ENCODE measurements at places on chromosomes 2 and 18.

- DNase-seq = no peak
Observed at GRCh38 chr2:62334009-62334408, 138.1 kb downstream of the B3GNT2 start.

GRCh38 chr2:238784671-238785527, 63.0 kb upstream of the TWIST2 start:
- peak; percentile 7 for DNase-seq

- DNase-seq = no peak
Observed at GRCh38 chr2:68643874-68644485, 601 bp downstream of the PROKR1 start.

- DNase-seq = no peak
Observed at GRCh38 chr2:110854355-110855081, 122.1 kb downstream of the ACOXL start.

DNA sequence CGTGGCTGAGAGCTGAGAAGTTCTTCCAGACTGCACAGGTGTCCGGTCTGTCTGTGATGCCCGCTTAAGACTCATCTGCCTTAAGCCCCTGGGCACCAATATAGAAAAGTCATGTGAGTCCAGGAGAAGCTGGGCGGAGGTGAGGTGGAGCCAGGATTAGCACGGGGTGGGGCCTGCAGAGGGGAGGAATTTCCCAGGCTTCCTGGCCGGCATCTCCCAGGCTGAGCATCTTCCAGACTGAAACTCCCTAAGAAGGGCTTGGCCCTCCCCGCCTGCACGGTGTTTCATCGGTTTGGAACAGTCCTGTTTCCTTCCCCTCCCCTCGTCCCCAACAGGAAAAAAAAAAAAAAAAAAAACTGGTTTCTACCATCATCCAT, 270.3 kb downstream of the ATAD2B start:
- DNase-seq = no peak

DNA sequence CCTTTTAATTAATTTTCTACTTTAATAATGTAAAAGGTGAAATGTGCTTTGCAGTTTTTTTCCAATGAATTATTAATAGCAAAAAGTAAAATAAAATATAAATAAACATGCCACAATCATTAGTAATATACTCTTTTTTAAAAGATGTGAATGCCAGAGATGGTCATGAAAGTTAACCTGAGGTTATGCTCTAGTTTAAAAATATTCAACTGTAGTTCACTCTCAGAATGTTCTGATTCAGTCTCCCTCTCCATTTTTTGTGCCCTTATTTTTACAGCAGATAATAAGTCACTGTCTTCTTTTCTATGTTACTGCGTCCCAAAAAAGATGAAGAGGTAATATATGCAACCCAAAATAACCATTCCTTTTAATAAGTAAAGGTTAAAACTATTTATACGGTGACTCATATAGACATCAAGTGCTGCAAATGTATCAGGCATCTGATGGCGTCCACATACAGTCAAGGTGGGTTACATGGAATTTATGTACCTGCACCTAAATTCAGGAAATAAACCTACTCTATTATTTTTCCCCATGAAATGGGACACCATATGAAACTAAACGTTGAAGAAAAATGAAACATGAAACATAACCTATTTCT, 153.6 kb upstream of the ZNF804A start:
- no peak for DNase-seq

Data from GM12864 (cell line).